ENCODE measurements at places on chromosomes 2 and 18.

DNA sequence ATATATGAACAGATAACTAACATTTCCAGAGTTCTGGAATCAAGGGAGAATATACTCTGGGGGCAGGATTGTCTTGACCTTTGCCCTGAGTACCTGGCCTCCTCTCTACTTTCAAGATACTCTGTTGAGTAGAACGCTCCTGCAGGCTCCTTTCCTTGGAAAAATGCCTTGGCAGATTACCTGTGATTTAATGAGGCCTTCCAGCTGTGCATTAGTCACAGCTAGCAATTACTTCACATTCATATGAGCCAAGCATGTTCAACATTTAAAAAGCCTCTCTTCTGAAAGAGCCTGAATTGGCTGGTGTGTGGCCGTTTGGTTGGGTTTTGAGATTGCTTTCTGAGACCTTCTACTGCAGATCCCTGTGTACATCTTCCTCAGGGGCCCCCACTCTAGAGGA, 142.2 kb downstream of the PLCL1 start:
- peak; percentile 15 for DNase-seq

DNA sequence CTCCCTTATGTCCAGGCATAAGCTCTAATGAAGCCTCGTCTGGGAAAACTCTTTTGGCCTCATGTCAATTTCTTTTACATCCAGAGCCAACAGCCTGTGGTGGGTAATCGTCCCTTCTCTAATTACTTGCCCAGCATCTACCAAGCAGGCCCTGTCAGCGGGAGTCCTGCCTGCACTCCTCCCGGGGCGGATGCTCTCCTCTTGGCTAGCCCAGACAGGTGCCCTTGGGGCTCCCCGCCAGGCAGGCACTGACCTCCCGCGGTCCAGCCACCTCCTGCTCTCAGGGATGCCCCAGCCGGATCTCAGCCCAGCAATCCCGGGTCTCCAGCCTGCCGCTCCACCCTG, 74.2 kb downstream of the NCAPH start:
- no peak for DNase-seq

DNA sequence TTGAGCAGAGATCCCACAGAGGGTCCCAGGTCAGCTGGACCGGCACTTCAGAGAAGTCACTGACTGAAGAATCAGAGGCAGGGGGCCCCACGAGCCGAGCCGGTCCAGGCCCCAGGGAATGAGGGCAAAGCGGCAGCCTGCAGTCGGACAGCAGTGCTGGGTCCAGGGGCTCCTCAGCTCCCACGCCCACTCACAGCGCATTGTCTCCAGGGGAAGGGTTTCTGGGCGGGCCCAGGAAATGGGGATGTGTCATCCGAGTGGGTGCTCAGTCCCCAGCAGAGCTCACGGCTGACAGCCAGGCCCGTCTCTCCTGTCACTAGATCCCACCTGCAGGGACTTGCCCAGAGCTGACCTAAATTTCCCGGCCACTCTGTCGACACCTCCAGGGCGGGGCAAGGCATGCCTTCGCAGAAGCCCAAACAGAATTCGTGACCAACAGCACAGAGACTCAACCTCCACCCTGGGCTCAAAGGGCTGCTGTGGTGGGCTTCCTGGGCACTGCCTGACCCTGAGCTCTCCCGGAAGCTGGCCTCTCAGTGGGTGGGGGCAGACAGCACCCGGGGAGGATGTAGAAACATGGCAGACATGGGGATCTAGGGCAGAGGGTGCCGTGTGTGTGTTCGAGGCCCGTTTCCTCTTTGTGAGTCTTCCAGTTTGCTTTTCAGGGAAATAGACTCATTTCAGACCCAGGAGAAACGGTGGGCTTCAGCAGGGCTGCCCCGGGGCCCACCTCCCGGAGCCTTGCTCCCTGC, 42.1 kb upstream of the TAF1B start:
- no peak for DNase-seq

- DNase-seq: no peak
Measured at GRCh38 chr2:223952280-223952968, 4.8 kb upstream of the MRPL44 start.

DNA sequence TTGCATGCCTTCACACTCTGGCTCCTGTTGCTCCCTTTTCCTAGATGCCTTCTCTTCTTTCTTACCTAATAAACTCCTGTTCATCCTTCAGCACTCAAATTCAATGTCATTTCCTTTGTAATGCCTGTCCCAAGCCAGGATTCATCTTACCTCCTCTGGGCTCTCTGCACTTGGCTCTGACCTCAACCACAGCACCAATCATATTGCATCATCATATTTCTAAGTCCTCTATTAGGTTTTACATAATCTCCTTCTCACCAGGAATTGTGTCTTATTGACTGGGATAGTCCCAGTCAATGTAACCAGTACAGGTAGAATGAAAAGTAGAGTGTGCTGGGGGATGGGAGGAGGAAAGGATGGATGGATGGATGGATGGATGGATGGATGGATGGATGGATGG, 187.1 kb downstream of the NRP2 start:
- no peak for DNase-seq

DNA sequence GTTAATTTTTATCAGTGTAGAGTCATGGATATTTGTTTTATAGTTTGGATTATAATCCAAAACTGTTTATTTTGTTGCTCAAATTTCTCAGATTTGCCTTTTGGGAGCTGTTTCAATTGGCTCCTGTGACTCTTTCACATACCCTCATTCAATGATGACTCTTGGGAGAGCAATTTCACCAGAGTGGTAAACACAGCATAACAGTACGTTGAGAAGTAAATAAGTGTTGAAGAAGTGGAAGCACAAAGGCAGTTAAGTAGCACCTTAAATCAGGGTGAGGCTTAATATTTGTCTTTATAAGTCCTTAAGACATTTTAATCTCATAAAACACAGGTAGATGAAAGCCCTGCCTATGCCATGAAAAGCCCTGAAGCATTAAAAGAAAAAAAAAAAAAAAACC, 17.1 kb upstream of the SLC39A10 start:
- no peak for DNase-seq

DNA sequence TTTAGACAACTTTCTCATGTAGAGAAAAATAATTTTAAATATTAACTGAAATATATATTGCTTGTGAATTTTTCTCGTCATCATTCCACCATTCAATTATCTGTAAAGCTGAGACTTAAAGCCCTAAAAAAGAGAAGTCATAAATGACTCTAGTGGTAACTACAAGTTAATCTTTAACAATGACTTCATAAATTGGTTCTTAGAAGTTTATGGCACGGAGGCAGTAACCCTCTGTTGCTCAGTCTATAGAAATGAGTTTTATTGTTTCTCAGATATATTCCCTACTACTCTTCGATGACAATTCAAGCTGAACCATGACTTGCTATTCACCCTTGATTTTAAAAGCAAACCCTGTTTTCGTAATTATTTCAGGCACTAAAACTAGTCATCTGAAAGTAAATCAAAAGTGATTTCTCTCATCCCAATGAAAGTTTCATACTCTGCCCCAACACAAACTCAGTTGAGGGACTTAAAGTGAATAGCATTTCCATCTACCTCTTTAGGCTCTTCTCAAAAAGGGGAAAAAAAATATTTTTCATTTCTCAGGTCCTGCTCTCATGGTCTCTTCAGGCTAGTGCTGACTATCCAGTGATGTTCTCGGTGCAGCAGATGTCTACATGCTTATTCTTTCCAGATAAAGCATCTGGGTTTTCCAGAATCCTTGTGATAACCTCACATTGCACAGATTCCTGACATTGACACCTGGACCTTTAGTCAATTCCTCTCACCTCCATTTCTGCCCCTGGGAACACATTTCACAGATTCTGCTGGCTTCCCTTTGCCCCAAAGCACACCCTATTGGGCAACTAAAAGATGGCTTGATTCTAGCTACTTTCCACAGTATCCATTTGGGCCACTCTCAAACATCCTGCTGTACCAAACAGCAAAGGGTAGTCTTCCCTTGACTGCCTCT, 207.8 kb upstream of the LRATD1 start:
- DNase-seq: no peak

DNA sequence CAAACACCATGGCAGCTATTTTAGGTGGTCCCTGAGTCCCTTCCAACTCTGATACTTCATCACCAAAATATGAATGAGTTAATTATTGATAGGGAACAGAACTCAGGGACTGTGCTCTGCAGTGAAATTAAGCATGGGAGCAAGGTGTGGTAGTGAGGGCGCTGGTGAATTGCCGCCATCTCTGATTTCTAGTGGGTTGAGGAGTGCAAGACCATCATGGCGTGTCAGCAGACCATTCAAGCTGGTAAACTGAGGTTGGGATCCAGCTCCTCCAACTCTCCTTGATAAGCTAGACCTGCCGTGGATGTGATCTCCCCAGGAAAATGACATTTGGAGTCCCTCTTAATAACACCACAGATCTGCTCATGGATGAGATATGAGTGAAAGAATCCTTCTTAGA, 70.4 kb downstream of the LYPD1 start:
- no peak for DNase-seq

DNA sequence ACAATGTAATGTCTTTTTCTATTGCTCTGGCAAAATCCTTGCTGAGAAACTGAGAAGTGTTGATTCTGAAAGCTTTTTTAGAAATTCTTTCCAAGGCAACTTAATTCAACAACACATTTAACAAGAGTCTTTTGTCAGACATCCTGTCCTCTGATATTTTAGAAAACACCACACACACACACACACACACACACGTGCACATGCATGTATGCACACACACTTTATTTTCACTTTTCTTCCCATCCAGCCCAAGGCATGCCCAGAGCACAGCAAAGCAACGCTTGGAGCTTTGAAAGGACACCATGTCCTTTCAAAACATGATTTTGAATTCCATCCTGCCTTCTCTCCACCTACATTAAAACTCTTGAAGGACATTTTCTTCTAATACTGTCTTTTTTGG, 116.1 kb downstream of the ATL2 start:
- DNase-seq: no peak

GRCh38 chr2:45274250-45274926, 265.1 kb upstream of the SIX2 start:
- no peak for DNase-seq

DNA sequence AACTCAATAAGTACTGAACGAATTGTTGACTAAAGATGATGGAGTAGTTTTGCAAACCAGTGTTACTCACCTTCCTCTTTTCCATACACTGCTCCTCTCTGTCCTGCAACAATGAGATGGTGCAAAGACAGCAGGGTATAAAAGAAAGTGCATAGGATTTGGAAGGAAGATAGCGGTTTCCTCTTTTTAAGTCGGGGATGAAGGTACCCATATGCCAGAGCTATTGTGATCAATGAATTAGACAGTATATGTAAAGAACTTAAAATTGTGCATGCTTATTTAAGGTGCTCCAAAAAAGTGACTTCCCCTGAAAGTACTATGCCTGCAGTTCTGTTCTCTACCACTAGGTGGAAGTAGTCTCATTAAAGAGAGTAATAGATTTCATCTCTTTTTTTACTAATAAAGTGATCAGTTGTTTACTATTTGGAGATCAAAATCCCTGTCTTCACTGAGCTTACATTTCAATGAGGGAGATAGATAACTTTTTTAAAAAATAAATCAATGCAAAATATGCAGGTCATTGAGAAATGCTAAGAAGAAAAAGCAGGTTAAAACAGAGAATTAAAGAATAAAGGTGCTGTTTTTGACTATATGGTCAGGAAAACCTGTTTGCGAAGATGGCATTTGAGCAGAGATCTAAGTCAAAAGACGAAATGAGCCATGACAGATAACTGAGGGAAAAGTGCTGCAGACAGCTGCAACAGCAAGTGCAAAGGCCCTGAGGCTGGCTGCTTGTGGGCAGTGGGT, 339.7 kb upstream of the SLC14A2 start:
- DNase-seq: no peak

DNA sequence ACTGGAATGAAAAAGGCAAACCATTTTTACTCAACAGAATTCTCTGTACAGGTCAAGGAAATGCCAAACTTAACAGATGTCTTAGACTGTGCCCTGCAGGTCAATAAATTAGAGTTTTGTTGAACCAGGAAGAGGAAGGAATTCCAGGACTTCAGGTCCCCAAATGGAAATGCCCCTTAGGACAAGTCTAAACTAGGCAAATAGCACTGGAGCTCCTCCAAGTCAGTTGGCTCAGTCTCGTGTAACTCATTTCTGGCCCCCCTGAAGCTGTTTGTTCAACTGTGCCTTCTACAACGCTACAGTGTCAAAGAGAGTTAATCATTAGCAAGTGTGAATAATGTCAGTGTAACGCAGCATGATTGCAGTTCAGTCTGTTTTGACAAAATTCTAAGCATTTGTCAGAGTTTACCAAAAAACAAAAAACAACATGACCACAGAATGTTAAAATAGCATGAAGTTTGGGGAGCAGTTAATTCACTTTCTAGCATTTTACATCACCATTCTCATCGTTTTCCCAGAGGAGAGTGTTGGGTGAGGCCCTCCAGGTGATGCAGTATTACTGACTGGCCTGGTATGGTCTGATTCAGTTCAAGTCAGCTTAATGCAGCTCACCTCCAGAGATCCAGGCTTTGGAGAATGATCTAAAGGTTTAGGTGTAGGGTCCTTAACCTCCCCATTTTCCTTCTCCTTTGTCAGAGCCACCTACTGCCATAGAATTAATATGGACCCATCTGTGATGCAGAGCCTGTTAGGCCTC, 108.1 kb downstream of the AQP4 start:
- DNase-seq: peak; percentile 53

GRCh38 chr2:20706217-20706616, 39.3 kb downstream of the GDF7 start:
- DNase-seq: no peak

DNA sequence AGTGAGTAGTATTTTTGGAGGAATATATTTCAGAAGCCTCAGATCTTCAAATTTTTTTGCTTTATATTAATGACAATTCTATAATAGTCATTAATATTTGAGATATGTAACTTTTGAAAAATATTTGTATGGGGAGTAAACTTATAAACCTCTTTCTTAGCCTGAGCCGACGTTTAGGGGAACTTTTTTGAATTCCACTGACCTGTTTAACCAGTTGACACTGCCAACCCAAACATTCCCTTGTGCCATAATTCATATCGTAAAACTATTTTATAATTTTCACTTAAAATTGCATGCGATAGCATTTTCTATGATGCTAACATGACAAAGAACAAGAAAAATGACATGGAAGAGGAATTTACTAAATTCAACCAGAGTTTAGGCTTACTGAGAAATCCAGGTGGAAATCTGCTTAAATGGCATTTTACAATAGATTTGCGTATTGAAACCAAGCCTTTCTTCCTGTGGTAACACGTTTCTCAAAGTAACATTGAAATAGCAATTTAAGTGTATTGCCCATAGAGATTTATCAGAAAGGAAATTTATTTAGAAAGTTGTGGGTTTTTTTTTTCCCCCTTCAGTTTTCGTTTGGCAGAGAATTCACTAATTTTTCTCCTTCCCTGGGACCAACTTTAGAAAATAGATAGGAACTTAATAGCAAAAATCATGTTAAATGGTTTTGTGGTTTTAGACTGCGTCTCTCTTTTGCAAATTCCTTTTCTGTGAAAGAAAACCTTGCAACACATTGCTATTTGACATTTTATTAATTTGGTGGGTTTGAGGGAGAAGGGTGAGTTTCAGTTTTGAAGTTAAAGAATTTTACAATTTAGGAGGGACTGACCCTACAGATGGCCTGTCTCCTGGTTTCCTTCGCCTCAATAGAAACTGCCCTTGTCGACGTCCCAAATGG, 77.4 kb downstream of the TANC1 start:
- DNase-seq: no peak
